ENCODE measurements at places on chromosomes 7 and 10.
A peak's percentile ranks its signal among the peaks of the same experiment; 100 is the strongest.

- no peak for DNase-seq
Measured at GRCh38 chr7:135803143-135803542, 54.5 kb upstream of the FAM180A start.

GRCh38 chr7:5282543-5283316 lies at the start of gene SLC29A4:
SLC29A4 (plus strand) TSS chr7:5282943; CDS start chr7:5287817, 4,874 bp downstream.
- DNase-seq = no peak

DNA sequence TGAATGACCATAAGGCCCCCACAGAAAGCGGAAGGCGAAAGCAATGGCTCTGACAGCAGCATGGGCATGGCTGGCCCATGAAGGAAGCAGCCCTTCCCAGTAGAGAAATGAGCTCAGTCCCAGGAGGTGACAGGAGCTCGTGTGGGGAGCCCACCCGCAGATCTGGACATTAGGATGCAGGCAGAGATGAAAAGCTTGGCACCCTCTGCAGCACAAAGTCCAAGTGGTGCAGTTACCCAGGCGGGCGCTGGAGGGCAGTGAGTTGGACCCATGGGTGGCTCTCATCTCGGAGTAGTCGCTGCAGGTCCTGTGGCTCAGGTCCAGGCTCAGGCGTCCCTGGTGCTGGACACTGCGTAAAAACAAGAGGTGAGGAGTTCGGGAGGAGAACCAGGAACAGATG lies 109.0 kb downstream of the DLG5 start:
- no peak for DNase-seq

- peak; percentile 30 for DNase-seq
Measured at GRCh38 chr7:41977151-41977651, 259.8 kb downstream of the GLI3 start.

DNA sequence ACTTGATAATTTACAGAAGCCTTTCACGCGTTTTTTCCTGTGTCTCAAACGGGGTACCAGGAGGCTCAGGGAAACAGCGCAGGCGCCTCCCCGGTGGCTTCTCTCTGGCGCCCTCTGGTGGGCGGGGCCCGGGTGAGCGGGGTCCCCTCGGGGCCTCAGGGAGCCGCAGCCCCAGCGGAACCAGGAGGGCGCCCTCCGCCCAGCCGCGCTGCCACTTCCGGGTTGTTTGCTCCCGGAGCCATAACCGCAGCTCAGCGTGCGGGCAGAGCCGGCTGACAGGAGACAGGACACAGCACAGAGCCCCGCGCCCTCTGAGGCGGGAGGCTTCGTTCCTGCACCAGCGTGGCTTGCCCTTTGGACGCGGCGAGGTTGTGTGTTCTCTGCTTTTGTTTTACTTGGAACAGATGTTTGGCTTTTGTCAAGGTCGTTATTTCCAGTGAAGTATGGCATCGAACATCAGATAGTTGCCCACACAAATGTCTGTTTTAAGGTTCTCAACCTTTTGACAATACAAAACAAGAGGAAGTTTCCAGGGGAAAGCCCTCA lies 6.9 kb upstream of the CYP2E1 start:
- peak; percentile 88 for DNase-seq

- no peak for DNase-seq
Measured at GRCh38 chr10:127952575-127952869, 45.6 kb downstream of the PTPRE start.

- peak; percentile 36 for DNase-seq
Measured at GRCh38 chr7:36312064-36312914, 77.4 kb upstream of the ANLN start.

GRCh38 chr7:76423666-76424412 lies 911 bp upstream of the ZP3 start:
- no peak for DNase-seq

All from endothelial cell (in vitro differentiated cells).